Hippocampal formation (tissue), 2 donors: ENCODE measurements at places on chromosomes 3 and 15.

GRCh38 chr15:49748791-49749190, 127.9 kb downstream of the DTWD1 start:
- peak; percentile 2 for DNase-seq

GRCh38 chr3:146154995-146155394, 6.0 kb downstream of the PLOD2 start:
- no peak for DNase-seq

- DNase-seq, result peak; percentile 73
These were observed 4.3 kb upstream of the FAM107A start for GRCh38 chr3:58581328-58582091.

GRCh38 chr15:80240276-80240675, 11.7 kb downstream of the CTXND1 start:
- peak; percentile 24 for DNase-seq

DNA sequence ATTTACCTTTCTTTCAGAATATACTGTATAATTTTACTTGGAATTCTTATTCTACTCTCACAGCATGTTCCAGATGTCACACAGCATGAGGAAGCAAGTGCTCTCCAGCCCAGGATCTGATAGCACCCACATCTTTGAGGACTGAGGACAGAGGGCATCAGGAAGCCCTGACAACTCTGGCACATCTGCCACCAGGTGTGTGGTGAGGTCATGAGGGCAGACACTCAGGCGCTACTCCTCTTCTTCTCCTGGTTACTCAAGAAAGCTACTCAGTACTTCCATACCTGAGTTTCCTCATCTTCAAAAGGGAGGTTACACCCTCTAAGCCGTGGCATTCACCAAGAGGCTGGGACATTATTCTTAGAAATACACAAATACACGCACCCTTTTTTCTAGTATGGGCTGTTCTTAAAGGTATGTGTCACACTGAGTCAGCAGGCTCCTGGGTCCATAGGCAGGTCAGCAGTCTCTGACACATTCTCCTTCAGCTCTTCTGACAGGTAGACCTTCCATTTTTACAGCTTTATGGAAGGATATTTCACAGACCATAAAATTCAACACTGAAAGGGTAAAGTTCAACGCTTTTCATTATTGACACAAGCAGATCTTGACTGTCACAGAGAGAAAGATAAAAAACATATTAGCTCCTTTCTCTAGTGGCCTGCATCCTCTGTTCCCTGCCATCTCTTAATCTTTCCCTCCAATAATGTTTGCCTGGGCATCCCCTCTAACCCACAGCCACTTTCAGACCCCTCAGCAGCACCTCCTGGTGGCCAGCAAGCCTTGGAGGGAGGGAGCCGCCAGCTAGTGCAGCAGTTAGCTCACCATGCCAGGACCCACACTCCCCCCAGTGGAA, 103.2 kb upstream of the TJP1 start:
- DNase-seq, result no peak

- no peak for DNase-seq
These were observed 30.2 kb upstream of the TLE3 start for GRCh38 chr15:70127770-70128413.

- DNase-seq, result peak; percentile 72
These were observed 441.3 kb downstream of the MAGI1 start for GRCh38 chr3:65597226-65597951.
